ENCODE measurements at places on chromosomes 4 and X. TPM values are rescaled to one million over a fixed set of nuclear protein-coding genes. Genes with fewer than 3 reads are reported as not detected.

The TMEM154 gene
- total RNA-seq: 4.5 TPM

The YY2 gene
- 4.4 TPM for total RNA-seq

The MAGEC3 gene
- not detected for total RNA-seq

The ZIC3 gene
- total RNA-seq: not detected

The CACNA1F gene
- total RNA-seq: 0.98 TPM

The PPP1R2C gene
- total RNA-seq: not detected

The AMER1 gene
- total RNA-seq: 4.6 TPM

The SRPX2 gene
- total RNA-seq: 20.8 TPM

The IL9R gene
- not detected for total RNA-seq

The GLRB gene
- 1.0 TPM for total RNA-seq

The ARMCX6 gene
- 5.1 TPM for total RNA-seq

The SATL1 gene
- total RNA-seq: not detected

GRCh38 chr4:182975806-182976205 is 58.6 kb upstream of the DCTD start:
- H3K4me3 ChIP-seq: no peak overlapping the region
- H3K27ac ChIP-seq: no peak overlapping the region
- DNase-seq: no peak
- H3K4me1 ChIP-seq: no peaks in the 10 kb centered on the region
- H3K27me3 ChIP-seq: no peaks in the 10 kb centered on the region

GRCh38 chr4:184506527-184507121 is 32.3 kb upstream of the IRF2 start:
- no peak overlapping the region for H3K4me3 ChIP-seq
- no peak for DNase-seq
- no peak overlapping the region for H3K27ac ChIP-seq

DNA sequence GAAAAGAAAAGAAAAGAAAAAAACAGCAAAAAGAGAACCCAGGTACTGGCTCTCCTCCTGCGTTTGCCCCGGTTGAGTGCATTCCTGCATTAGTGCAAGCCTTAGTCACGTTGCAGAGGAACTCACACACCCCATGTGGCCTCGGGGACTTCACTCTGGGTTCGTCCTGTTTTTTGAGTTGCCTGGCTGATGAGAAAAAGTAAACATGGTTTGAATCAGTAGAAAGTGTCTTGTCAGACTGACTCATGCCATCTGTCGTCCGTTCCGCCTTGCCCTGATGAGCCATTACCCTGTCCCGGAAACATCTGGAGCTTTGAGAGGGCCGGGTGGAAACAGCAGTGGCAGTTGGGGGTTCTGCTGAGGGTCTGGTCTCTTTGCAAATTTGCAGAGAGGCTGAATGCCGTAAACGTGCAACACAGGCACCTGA is 16.3 kb downstream of the CD99 start:
- H3K4me1 ChIP-seq: peaks cover 21% of the 10 kb centered on the region
- H3K4me3 ChIP-seq: no peak overlapping the region
- no peaks in the 10 kb centered on the region for H3K36me3 ChIP-seq

DNA sequence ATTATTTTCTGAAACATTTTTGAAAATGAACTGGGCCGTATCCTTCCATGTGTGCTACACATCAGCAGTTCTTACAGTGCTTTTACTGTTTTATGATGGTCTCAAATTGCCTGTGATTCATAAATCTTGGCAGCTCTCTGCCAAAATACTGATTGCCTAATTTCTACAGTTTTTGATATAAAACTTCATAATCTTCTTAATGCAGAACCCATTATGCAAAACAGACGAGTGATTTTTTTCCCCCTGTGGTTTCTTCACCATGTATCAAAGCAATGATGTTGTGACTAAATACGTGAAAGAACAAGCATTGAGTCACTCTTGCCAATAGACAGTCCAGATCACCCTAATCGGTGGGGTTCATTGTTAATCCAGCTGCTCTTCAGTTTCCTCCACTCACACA is 156.4 kb upstream of the WDR1 start:
- H3K4me3 ChIP-seq: no peak overlapping the region
- H3K27me3 ChIP-seq: no peaks in the 10 kb centered on the region
- no peaks in the 10 kb centered on the region for H3K4me1 ChIP-seq
- no peak overlapping the region for H3K27ac ChIP-seq
- H3K36me3 ChIP-seq: no peaks in the 10 kb centered on the region
- DNase-seq: no peak

- no peak for DNase-seq
- H3K4me1 ChIP-seq: no peaks in the 10 kb centered on the region
- H3K27me3 ChIP-seq: no peaks in the 10 kb centered on the region
These were observed 166.1 kb downstream of the STK32B start for GRCh38 chr4:5217421-5217820.

GRCh38 chr4:135277068-135277979 is 1075.7 kb upstream of the PABPC4L start:
- H3K4me3 ChIP-seq: no peak overlapping the region
- no peaks in the 10 kb centered on the region for H3K36me3 ChIP-seq
- no peaks in the 10 kb centered on the region for H3K4me1 ChIP-seq
- no peaks in the 10 kb centered on the region for H3K27me3 ChIP-seq

- no peak overlapping the region for H3K4me3 ChIP-seq
- no peaks in the 10 kb centered on the region for H3K4me1 ChIP-seq
- H3K27ac ChIP-seq: no peak overlapping the region
- DNase-seq: no peak
These were observed 120.3 kb downstream of the EFHC2 start for GRCh38 chrX:44223150-44223549.

DNA sequence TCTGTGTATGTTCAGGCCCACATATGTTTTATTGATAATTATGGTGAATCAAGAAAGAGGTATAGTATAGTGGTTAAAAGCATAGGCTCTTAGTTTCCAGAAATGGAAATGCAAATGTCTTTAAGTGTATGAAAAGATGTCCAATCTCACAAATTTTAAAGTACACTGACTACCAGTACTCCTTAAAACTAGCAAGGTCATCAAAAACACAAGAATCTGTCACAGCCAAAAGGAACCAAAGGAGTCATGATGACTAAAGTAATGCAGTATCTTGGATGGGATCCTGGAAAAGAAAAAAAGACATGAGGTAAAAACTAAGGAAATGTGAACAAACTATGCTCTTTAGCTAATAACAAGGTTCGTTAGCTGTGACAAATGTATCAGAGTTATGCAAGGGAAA is 661 bp upstream of the RBM41 start:
- H3K4me3 ChIP-seq: peak overlapping the region; percentile 37
- no peaks in the 10 kb centered on the region for H3K36me3 ChIP-seq
- no peaks in the 10 kb centered on the region for H3K4me1 ChIP-seq
- DNase-seq: no peak
- no peaks in the 10 kb centered on the region for H3K27me3 ChIP-seq

GRCh38 chrX:30833896-30834295 is 55.2 kb downstream of the TAB3 start:
- H3K27me3 ChIP-seq: no peaks in the 10 kb centered on the region
- no peak for DNase-seq
- no peak overlapping the region for H3K27ac ChIP-seq
- no peak overlapping the region for H3K4me3 ChIP-seq
- no peaks in the 10 kb centered on the region for H3K4me1 ChIP-seq
- H3K36me3 ChIP-seq: no peaks in the 10 kb centered on the region

GRCh38 chr4:39390603-39391002 is 16.1 kb upstream of the KLB start:
- H3K4me1 ChIP-seq: no peaks in the 10 kb centered on the region
- no peaks in the 10 kb centered on the region for H3K36me3 ChIP-seq
- H3K27ac ChIP-seq: no peak overlapping the region
- DNase-seq: no peak
- no peaks in the 10 kb centered on the region for H3K27me3 ChIP-seq

DNA sequence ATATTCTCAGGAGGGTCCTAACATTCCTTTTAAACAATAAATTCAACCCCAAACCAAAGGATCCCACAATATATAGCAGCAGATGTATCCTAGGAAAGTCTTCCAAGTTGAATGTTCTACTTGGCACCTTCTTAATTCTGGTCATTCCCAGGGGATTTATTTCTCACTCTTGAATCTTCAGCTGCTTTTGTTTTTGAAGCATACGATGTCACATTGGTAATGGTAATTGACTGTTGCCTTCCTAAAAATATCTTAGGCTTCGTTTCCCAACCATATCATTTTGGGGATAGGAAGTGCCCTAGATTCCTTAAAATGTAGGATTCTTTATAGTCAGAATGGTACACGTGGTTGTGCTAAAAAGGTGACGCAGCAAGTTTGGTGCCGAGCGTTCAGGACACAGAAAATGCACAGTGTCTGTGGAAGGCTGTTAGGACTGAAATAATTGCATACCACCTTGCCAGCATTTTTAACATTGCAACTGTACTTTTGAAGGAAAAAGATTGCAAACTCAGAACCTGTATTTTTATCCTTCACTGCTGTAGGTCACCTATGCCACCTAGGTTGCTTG is 8.1 kb downstream of the SNX25 start:
- no peak overlapping the region for H3K27ac ChIP-seq
- H3K4me1 ChIP-seq: no peaks in the 10 kb centered on the region
- H3K4me3 ChIP-seq: no peak overlapping the region
- H3K36me3 ChIP-seq: no peaks in the 10 kb centered on the region
- H3K27me3 ChIP-seq: no peaks in the 10 kb centered on the region
- no peak for DNase-seq

GRCh38 chrX:13411496-13412207 is 91.8 kb upstream of the ATXN3L start:
- DNase-seq: no peak
- H3K4me1 ChIP-seq: no peaks in the 10 kb centered on the region
- H3K36me3 ChIP-seq: no peaks in the 10 kb centered on the region

DNA sequence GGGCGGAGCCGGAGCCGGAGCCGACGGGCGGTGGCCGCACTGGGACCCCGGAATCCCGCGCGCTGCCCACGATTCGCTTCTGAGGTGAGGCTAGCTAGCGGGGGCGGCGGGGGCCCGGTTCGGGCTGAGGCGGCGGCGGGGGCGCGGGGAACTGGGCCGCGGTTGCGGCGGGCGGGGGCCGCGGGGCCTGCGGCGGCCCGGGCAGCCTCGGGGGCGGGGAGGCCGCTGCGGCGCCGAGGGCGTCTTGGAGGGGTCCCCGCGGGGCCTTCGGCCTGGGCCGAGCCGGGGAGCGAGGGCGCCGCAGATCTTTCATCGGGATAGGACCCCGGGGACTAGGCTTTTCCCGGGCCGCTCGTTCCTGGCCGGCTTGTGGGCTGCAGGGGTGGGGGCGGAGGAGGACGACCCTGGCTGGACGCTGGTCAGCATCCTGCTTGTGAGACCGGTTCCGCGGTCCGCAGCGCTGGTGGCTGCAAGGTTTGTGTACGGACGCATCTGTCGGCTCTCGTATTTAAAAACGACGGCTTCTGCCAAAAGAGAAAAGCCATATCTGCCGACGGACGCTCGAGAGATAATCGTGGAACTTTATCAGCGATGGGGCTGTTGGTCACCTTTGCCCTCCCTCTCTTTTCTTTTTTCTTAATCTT is 419 bp downstream of the ADD1 start:
- DNase-seq: peak; percentile 52
- no peaks in the 10 kb centered on the region for H3K27me3 ChIP-seq
- no peaks in the 10 kb centered on the region for H3K36me3 ChIP-seq
- H3K27ac ChIP-seq: peak overlapping the region; percentile 88
- H3K4me3 ChIP-seq: peak overlapping the region; percentile 95

DNA sequence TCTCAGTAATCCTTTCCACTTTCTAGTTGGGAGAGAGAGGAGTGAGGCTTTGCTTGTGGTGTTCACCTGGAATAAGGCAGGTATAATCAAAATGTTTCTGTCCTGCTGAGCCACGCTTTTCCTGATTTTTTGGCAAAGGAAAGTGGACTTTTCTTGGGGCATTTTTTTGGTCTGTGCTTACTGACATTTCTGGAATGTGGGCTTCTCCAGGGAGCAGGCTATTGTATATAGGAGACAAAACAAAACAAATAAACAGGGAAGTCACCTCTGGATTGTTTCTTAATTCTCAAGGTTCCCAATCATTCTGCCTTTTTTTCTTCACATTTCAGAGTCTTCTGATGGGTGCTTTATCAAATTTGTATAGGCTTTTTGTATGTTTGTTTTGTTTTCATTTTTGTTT is 25.7 kb upstream of the RP2 start:
- no peaks in the 10 kb centered on the region for H3K27me3 ChIP-seq
- H3K4me1 ChIP-seq: no peaks in the 10 kb centered on the region
- no peaks in the 10 kb centered on the region for H3K36me3 ChIP-seq
- H3K4me3 ChIP-seq: no peak overlapping the region
- DNase-seq: no peak
- H3K27ac ChIP-seq: no peak overlapping the region

- H3K27ac ChIP-seq: no peak overlapping the region
- no peaks in the 10 kb centered on the region for H3K36me3 ChIP-seq
- no peaks in the 10 kb centered on the region for H3K4me1 ChIP-seq
- no peak overlapping the region for H3K4me3 ChIP-seq
These were observed 70.8 kb downstream of the SMIM20 start for GRCh38 chr4:25984796-25985195.

DNA sequence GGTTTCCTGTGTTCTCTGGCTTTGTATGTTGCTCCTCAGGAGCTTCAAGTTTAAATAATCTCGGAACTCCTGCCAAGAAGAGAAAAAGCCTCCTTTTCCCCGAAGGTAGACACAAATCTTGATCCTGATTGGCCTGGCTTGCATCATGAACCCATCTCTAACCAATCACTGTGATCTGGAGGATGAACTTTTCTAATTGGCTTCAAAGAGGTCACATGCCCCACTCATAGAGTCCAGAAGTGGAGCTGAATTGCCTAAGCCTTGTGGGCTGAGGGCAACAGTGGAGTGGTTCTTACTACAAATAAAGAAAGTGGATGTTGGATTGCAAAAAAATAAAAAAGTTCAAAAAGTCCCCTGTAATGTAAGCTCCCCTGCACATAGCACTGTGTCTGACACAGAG is 245.9 kb downstream of the MID1IP1 start:
- H3K36me3 ChIP-seq: no peaks in the 10 kb centered on the region
- H3K4me3 ChIP-seq: no peak overlapping the region
- H3K4me1 ChIP-seq: no peaks in the 10 kb centered on the region

GRCh38 chrX:134933248-134933647 is 57.5 kb upstream of the SMIM10 start:
- no peak for DNase-seq
- no peaks in the 10 kb centered on the region for H3K36me3 ChIP-seq
- no peak overlapping the region for H3K4me3 ChIP-seq
- H3K4me1 ChIP-seq: no peaks in the 10 kb centered on the region
- H3K27ac ChIP-seq: peak overlapping the region; percentile 31

- H3K27ac ChIP-seq: no peak overlapping the region
- H3K4me3 ChIP-seq: no peak overlapping the region
- no peaks in the 10 kb centered on the region for H3K27me3 ChIP-seq
- H3K4me1 ChIP-seq: no peaks in the 10 kb centered on the region
These were observed 283.7 kb downstream of the AFF2 start for GRCh38 chrX:148784137-148784536.

All from uterus (tissue), 4 donors.